ENCODE measurements at places on chromosomes 1 and 21.

GRCh38 chr1:204278251-204278650 is 64.5 kb upstream of the GOLT1A start:
- no peak for DNase-seq

DNA sequence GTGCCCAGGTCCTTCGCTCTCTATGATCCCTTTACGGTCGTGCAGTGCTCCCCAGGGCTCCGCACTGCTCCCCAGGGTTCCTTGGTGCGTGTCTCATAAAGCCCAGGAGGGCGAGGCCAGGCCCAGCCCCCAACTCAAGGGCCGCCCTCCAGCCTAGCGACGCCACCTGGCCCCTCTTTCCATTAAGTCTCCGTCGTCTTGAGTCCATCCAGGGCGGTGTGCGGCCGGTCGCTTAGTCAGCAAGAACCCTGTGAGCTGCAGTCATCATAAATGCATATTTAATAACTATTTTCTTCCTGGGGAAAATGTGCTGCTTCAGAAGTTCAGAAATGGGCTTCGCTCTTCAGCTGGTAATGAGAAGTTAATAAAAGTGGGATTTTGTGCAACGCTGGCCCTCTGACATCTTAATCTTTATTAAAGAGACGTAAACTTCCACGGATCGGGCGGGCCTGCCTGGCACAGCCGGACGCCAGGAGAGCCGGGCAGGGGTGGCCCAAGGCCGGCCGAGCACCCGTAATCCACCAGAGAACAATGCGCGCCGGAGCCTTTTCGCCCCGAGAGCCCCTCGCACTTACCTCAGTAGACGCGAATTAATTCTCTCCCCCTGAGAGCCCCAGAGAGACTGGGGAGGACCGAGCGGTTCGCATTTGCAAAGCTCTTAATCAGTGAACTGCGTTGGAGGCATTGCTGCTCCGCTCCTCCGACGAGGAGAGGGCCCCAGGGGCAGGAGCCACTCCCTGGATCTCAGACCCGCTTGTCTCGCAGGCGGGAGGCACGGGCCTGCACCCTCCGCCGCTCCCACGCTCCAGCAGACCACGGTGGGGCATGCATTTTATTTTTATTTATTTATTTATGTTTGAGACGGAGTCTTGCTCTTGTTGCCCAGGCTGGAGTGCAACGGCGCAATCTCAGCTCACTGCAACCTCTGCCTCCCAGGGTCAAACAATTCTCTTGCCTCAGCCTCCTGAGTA is 188.3 kb upstream of the ARHGEF16 start:
- no peak for DNase-seq

GRCh38 chr1:184542291-184542690 is 155.5 kb downstream of the C1orf21 start:
- no peak for DNase-seq

DNA sequence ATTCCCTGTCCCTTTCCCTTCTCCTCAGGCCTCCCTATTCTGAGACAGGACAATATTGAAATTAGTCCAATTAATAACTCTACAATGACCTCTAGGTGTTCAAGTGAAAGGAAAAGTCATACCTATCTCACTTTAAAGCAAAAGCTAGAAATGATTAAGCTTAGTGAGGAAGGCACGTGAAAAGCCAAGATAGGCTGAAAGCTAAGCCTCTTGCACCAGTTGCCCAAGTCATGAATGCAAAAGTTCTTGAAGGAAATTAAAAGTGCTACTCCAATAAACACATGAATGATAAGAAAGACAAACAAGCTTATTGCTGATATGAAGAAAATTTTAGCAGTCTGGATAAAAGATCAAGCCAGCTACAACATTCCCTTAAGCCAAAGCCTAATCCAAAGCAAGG is 3.8 kb upstream of the MAP3K21 start:
- DNase-seq, result no peak

All from CD4-positive, alpha-beta T cell treated with Interleukin-2 at 100 ng/mL for 4 hours (primary cell).